Breast epithelium (tissue), 4 donors: ENCODE measurements at places on chromosomes 3 and 15. TPM values are rescaled to one million over a fixed set of nuclear protein-coding genes. Genes with fewer than 3 reads are reported as not detected.

Gene GABRR3
- not detected for total RNA-seq

Gene FGD5
- 28.2 TPM for total RNA-seq

Gene MED12L
- total RNA-seq: 1.6 TPM

Gene ANKUB1
- not detected for total RNA-seq

- H3K4me1 ChIP-seq: no peaks in the 10 kb centered on the region
- H3K27ac ChIP-seq: no peak overlapping the region
- no peaks in the 10 kb centered on the region for H3K36me3 ChIP-seq
- no peak overlapping the region for H3K4me3 ChIP-seq
These were observed 12.2 kb downstream of the RNF123 start for GRCh38 chr3:49701388-49702077.

GRCh38 chr15:57235873-57236272 lies 140.4 kb upstream of the CGNL1 start:
- peaks cover 10% of the 10 kb centered on the region for H3K36me3 ChIP-seq
- H3K27me3 ChIP-seq: no peaks in the 10 kb centered on the region
- H3K4me3 ChIP-seq: no peak overlapping the region
- no peak overlapping the region for H3K27ac ChIP-seq

Gene C3orf85
- not detected for total RNA-seq

- no peak for DNase-seq
- H3K4me3 ChIP-seq: no peak overlapping the region
- H3K4me1 ChIP-seq: no peaks in the 10 kb centered on the region
These were observed 52.9 kb downstream of the BTLA start for GRCh38 chr3:112446343-112446742.

DNA sequence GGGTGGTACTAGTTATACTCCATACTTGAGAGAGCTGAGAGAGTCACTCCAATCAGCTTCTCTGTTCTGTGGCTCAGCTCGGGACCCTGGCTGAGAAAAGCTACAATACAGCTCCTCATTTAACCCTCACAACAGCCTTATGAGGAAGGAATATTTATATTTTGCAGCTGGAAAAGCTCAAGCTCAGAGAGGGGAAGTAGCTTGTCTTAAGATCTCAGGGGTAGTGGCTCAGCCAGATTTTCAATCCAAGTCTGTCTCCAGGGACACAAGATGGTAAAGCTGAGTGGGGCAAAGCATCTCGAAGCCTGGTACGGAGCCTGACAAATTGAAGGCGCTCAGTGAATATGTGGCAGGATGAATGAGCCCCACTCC lies 14.8 kb downstream of the SCAMP2 start:
- no peaks in the 10 kb centered on the region for H3K4me1 ChIP-seq
- H3K27ac ChIP-seq: peak overlapping the region; percentile 14
- no peaks in the 10 kb centered on the region for H3K36me3 ChIP-seq
- no peaks in the 10 kb centered on the region for H3K27me3 ChIP-seq

DNA sequence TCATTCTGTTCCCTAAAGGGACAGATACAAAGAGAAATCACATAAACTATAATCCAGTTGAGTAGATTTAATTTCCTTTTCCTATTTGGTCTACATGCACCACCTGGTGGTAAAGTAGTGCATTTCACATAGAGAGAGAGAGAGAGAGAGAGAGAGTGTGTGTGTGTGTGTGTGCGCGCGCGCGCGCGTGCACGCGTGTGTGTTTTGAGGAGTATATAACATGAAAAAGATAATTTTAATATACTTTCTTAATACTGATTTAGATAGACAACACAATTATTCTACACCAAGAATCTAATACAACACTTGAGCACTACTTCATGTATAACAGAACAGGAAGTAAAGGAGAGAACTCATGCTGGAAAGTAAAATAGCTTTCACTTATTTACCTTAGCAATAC lies 1.1 kb upstream of the FGF7 start:
- H3K27ac ChIP-seq: peak overlapping the region; percentile 76
- no peaks in the 10 kb centered on the region for H3K27me3 ChIP-seq
- H3K36me3 ChIP-seq: no peaks in the 10 kb centered on the region
- no peak for DNase-seq

GRCh38 chr15:80595396-80595795 lies 99.7 kb upstream of the ABHD17C start:
- no peaks in the 10 kb centered on the region for H3K36me3 ChIP-seq
- no peaks in the 10 kb centered on the region for H3K27me3 ChIP-seq
- DNase-seq: no peak
- H3K4me3 ChIP-seq: no peak overlapping the region

Gene RARRES1
- 568 TPM for total RNA-seq

Gene BFSP2
- total RNA-seq: not detected

- peaks cover 4% of the 10 kb centered on the region for H3K4me1 ChIP-seq
- DNase-seq: no peak
- no peaks in the 10 kb centered on the region for H3K27me3 ChIP-seq
These were observed 23.4 kb upstream of the GALNT15 start for GRCh38 chr3:16151109-16151508.

GRCh38 chr3:138043266-138044029 lies 33.5 kb downstream of the CLDN18 start:
- no peaks in the 10 kb centered on the region for H3K27me3 ChIP-seq
- no peak overlapping the region for H3K27ac ChIP-seq
- H3K4me3 ChIP-seq: no peak overlapping the region
- no peak for DNase-seq
- no peaks in the 10 kb centered on the region for H3K36me3 ChIP-seq

Gene LMOD3
- not detected for total RNA-seq

DNA sequence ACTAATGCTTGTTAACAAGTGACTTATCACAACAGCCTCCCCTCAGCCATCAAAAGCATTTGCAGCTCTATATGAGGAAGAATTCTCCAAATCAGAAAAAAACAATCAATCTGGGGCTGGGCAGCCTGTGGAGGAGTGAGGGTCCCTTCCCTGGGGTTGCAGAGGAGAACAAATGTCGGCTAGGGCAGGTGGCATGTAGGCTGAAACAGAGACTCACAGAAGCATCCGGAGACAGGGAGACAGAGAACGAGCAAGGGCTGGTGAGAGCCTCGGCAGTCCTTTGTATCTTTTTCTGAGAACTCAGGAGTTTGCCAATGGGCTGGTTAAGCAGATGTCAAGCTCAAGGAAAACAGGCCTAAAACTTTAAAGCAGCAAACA lies 15.8 kb downstream of the ITGA11 start:
- no peaks in the 10 kb centered on the region for H3K27me3 ChIP-seq
- no peak for DNase-seq
- H3K4me3 ChIP-seq: no peak overlapping the region
- H3K4me1 ChIP-seq: no peaks in the 10 kb centered on the region

DNA sequence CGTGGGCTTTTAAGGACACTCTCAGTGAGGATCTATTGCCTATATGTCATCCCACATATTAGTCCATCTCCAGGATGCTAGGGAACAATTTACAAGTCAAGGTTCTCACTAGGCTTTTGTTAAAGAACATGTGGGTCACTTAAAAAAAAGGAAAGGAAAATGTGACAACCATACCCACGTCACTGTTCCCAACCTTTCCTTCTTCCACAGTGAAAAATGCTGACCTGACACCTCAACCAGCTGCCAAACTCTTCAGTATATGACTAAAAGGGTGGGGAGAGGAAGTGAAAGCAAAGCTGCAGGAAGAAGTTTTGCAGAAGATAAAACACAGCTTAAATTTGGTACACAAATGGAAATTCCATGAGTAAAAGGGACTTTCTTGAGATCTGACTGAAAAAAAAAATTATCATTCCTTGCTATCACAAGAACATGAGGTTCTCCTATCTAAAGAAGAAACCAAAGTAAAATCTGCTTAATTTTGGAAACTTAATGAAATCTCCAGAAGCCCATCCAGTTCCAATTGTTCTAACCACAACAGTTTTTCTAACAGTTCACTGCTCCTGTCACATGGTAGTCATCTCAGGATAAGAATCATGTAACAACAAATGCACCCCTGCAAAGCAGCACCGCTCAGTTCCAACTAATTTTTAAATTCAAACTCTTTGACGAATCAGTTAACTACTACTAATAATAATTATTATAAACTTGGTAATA lies 117.0 kb upstream of the TSPAN3 start:
- no peak overlapping the region for H3K4me3 ChIP-seq
- no peak for DNase-seq
- no peaks in the 10 kb centered on the region for H3K4me1 ChIP-seq

GRCh38 chr3:16704941-16705340 lies 99.7 kb upstream of the DAZL start:
- H3K4me3 ChIP-seq: no peak overlapping the region
- no peaks in the 10 kb centered on the region for H3K27me3 ChIP-seq
- no peak overlapping the region for H3K27ac ChIP-seq
- no peak for DNase-seq

DNA sequence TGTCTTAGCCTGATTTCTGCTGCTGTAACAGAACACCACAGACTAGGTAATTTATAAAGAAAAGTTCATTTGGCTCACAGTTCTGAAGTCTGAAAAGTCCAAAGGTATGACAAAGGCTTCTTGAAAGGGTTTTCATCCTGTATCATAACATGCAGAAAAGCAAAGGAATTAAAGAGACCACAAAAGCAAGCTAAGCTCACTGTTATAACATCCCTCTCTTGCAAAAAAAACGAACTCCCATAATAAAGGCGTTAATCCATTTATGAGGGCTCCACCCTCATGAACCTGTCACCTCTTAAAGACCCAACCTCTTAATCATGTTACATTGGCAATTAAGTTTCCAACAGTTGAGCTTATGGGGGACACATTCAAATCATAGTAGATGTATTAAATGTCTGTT lies 197.9 kb downstream of the PLOD2 start:
- H3K4me1 ChIP-seq: no peaks in the 10 kb centered on the region
- no peak overlapping the region for H3K4me3 ChIP-seq
- no peak overlapping the region for H3K27ac ChIP-seq
- DNase-seq: no peak
- no peaks in the 10 kb centered on the region for H3K27me3 ChIP-seq
- no peaks in the 10 kb centered on the region for H3K36me3 ChIP-seq

- peaks cover 5% of the 10 kb centered on the region for H3K4me1 ChIP-seq
- H3K4me3 ChIP-seq: peak overlapping the region; percentile 81
- H3K27ac ChIP-seq: peak overlapping the region; percentile 71
- no peaks in the 10 kb centered on the region for H3K27me3 ChIP-seq
These were observed 611 bp upstream of the FANCI start for GRCh38 chr15:89243046-89243690.

GRCh38 chr15:40310001-40310959 lies 2.5 kb upstream of the PLCB2 start:
- no peak for DNase-seq
- H3K27me3 ChIP-seq: no peaks in the 10 kb centered on the region
- H3K4me1 ChIP-seq: no peaks in the 10 kb centered on the region
- H3K27ac ChIP-seq: no peak overlapping the region
- H3K4me3 ChIP-seq: no peak overlapping the region

DNA sequence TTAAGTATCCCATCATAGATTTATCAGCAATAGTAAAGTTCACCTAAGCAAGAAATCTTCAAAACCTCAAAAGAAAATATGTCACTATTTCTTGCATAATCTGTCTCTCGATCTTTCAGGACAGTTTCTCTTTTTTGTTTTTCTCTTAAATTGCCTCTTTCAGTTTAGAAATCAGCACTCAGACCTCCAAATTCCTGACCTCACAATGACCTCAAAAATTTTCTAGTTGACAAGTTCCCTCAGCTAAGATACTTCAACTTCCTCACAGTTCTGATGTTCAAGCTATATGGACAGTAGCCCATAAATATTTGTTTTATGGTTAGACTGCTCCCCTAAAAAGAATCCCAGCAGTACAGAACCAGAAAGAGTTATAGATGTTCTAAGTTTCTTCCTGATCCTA lies 24.1 kb downstream of the SLC24A5 start:
- no peak for DNase-seq
- H3K36me3 ChIP-seq: no peaks in the 10 kb centered on the region
- no peak overlapping the region for H3K4me3 ChIP-seq
- no peak overlapping the region for H3K27ac ChIP-seq
- no peaks in the 10 kb centered on the region for H3K4me1 ChIP-seq
- no peaks in the 10 kb centered on the region for H3K27me3 ChIP-seq

DNA sequence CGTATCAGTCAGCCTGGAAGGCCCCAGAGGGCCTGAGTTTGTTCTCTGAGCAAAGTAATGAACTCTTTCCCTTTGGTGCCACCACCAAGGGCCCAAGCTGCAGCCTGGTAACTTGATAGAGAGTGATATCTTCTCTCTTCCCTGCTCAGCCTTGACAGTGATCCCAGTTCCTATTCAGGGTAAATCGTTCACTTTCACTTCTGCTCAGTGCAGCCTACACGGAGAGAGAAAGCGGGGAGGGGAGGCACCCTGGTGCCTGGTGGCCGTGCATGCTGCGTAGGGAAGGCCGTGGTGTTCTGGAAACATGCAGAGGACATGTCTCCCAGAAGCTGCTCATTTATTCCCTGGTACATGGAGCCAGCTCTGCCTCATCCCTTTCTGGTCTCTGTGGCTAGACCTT lies 54.9 kb downstream of the KIF9 start:
- no peak for DNase-seq
- H3K27me3 ChIP-seq: no peaks in the 10 kb centered on the region
- H3K27ac ChIP-seq: no peak overlapping the region
- no peaks in the 10 kb centered on the region for H3K36me3 ChIP-seq

Gene SPATA12
- 0.29 TPM for total RNA-seq

Gene CHRNA5
- total RNA-seq: 1.4 TPM

DNA sequence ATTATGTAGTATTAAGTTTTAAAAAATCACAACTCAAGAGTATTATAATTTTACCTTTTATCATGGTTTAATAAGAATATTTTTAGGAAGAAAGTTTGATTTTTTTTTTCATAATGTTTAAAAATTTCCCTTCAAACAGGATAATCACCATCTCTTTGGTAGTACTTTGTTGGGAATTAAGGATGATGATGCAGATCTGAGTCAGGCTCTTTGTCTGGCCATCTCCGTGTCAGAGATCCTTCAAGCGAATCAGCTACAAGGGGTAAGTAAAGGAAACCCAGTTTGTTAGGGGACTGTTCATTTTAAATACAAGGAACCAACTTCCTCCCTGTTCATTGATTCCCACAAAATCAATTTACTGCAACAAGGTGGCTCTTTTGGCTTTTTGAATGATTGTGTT lies 36.8 kb upstream of the NIT2 start:
- H3K36me3 ChIP-seq: peaks cover 5% of the 10 kb centered on the region
- H3K27ac ChIP-seq: no peak overlapping the region
- no peaks in the 10 kb centered on the region for H3K4me1 ChIP-seq

- no peaks in the 10 kb centered on the region for H3K4me1 ChIP-seq
- no peak overlapping the region for H3K27ac ChIP-seq
- no peak overlapping the region for H3K4me3 ChIP-seq
- H3K36me3 ChIP-seq: no peaks in the 10 kb centered on the region
These were observed 939.9 kb downstream of the VGLL3 start for GRCh38 chr3:86051058-86051457.
